Jurkat, Clone E6-1 (cell line): ENCODE measurements at places on chromosomes 5 and 9.

DNA sequence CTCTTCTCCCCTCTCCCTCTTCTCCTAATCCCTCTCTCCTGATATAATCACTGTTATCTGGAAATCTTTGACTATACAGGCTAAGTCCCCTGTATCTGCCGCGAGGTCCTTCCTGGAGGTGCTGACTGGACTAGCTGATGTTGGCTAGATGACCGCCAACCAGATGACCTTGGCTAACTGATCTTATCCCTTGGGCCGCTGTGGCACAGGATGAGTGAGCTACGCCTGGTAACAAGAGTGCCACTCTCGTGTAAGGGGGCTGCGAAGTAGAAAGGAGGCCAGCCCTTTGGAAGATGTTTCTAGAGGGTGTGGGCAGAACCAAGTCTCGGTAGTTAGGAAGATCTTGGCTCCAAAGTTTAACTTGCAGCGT is 345 bp upstream of the PRRC1 start:
- DNase-seq: no peak

GRCh38 chr5:168239325-168239724 is 52.1 kb upstream of the WWC1 start:
- no peak for DNase-seq

DNA sequence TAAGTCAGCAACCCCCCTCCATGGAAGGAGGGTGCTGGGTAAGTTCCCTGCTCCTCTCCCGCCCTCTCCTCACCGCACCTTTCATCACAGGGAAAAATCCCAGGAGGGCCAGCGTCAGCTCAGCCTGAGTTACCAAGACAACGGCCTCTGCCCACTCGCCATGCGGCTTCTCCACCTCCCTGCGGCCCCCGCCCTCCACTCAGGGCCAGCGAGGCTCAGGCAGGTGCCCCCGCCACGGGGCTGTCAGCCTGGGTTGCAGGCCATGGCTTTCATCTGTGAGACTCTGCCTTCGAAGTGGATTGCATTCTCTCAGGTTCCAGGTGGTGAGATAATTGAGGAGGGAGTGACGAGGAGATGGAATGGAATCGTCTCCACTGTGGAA is 27.2 kb upstream of the LAMC3 start:
- no peak for DNase-seq

DNA sequence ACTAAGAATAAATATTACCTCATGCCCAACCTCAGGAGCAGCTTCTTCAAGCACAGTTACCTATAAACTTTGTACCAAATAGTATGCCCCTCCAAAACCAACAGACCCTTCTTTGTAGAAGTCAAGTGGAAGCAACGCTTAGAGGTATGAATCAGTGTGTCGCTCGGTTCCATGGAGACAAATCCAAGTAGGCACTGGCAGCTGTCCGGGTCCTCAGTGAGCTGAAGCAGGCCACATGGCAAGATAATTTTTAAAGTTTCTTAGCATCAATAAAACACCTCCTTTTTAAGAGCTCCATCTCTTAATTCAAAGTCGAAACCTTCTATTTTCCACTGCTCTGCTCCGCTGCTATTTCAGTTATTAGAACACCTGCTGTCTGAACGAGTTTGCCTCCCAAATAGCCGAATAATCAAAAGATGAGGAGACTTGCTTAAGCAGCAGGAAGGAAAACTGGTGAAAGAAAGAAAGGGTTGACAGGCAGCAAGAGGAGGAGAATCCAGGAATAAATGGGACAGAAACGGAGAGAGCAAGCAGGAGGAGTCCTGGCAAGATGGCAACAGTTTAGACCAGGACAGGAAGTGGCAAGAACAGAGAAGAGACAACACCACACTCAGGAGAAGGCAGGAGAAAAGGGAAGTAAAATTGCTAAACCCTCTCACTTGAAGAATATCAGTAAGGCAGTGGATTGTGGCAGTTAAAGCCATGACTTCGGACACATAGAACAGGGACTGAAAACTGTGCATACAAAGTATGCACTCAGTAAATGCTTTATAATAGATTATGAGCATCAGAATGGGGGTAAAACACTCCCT is 65.0 kb downstream of the PPP2R2B start:
- DNase-seq: no peak

DNA sequence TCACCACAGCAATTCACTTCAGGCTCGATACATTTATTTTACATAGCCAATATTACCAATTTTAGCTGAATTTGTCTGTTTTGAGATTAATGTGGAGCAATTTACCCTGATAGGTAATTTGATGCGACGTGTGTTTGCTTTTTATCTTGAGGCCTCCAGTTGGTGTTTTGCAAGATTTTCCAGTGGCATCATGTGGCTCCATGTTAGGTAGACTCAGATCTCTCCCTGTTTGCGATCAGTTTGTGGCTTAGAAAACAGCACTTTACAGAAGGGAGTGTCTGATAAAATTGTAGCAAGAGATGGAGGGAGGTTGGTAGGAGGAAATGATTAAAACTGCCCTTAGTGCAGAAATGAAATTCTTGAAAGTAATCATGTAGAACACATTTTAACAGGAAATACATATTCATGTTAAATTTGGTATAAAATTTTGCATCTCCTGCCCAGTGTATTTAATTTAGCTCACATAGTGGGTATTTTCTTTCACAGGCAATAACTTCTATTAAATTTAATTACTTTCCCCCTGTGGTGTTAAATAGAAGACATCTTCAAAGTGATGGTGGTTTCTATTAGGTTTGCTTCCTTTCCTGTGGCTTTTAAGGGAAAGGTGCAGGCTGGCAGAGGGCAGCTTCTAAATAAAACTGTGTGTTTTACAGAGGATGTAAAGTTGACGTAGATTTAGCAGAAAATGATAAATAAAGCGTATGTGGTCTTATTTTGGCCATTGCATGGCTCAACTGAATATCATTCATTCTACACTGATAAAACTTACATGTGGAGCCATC is 135.8 kb downstream of the KDM4C start:
- DNase-seq: no peak

GRCh38 chr5:5886812-5887486 is 464.5 kb downstream of the ICE1 start:
- DNase-seq: peak; percentile 28

DNA sequence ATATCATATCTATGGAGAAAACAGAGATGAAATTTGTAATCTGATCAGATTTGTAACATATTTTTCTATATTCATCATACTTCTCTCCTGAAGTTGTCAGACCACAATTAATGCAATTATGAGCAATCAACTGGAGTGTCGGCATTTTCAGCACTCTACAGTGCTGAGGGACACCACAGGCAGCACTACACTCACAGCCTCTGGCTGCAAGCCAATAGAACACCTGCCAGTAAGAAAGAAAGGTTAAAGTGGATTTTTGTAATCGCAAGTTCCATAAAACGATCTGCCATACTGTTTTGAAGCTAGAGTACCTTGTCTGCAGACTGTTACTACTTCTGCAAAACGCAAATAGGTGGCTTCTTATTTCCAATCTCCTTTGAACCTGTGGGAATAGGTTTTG is 147.6 kb downstream of the ADAMTS6 start:
- peak; percentile 51 for DNase-seq

DNA sequence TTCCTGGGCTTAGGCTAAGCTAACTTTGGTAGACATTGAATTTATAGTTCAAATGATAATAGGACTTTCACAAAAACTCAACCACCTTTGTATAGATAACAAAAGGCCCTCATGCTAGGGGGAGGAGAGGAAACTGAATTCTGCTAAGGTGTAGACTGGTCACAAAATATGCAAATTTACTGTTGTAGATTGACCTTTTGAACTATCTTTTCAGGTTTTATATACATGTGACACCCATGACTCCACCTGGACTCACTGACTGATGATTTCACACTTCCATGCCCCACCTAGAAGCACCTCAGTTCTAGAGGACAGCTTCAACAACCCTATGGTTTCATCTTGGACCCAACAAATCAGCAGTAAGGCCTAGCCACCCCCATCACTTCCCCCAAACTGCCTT is 165.7 kb downstream of the CEMIP2 start:
- no peak for DNase-seq

- no peak for DNase-seq
Measured at GRCh38 chr5:158731014-158731413, 368.7 kb downstream of the EBF1 start.

DNA sequence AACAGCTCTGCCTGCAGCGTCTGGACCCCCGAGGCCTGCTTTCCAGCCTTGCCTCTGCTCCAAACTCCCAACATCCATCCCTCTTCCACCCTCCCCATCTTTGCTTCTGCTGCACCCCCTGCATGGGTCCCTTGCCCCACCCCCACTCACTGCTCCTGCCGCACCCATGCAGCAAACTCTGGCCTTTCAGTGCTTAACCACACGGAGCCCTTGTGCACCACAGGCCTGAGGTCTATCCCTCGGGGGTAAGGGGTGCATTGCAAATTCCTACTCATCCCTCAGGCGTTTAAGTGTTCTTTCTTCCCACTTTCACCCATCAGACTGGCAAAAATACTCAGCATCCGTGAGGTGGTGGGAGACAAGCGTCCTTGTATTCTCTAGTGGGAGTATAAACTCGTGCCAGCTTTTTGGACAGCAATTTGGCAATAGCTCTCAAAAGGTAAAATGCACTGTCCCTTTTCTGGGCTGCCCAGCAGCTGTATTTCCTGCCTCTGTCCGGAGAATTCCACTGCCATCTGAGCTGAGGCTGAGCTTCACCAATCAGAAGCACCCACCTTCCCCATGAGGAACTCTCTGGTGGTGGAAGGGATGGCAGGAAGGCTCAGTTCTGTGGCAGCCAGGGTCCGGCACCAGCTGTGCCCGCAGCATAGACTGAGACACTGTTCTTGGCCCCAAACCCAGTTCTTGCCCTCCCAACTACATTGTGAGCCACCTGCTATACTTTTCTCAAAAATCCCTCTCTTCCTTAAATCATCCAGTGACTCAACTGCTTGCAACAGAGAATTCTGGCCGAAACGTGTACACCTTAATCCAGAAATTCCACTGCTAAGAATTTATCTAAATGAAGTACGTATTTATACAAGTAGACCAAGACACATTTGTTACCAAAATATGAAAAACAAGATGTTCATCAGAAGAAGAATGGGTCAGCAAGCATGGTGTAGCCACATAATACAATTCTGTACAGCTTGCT is 15.0 kb downstream of the PSMB7 start:
- no peak for DNase-seq

DNA sequence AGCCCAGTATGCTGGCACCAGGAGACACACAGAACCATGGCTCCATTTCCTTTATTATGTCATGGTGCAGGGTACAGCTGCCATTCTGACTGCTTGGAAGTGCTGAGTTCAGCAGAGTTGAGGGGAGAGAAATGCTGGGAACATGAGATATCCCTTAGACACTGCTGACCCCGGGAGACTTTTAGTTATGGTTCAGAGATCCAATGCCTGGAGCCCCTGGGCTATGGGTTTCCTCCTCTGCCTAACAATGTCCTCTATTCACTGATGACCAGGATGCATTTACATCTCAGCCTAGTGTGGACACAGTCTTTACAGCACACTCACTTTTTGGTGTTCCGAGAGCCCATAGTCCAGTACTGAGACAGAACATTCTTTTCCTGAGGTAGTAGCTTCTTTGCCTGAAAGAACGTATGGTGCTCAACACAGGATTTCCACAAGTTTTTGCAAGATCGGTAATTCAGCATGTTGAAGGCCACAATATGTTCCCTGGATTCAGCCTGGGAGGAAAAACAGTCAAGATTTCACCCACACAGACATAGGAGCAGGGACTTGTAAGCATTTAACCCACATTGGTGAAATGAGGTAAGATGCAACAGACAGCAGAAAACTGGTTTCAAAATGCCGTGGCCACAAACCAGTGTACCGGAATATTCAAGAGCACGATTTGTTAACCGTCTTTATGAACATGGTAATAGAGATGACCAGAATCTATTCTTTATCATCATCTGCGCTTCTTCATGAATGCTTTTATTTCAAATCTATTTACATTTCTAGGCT is 71.3 kb downstream of the PTPN3 start:
- no peak for DNase-seq

DNA sequence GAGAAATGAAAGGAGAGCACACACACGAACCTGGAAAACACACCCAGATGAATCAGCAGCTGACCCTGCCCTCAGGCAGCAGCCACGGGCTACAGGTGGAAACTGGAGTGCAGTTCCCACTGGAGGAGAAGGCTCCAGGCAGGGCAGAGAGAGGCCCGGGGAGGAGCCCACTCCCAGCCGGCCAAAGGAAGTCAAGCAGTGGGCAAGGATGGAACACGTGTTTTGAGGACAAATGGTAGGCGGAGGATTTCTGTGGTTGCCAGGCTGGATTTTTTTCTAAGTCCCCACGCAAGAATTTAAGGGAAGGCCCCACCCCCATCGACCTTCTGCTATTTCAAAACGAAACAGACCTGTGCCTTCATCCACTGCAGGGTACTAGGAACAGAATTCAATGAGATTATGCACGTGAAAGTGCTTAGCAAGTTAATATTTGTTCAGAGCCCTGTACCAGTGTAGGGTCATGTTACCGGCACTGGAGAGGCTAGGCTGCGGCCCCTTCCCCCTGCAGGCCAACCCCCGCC is 6.8 kb downstream of the EPB41L4B start:
- DNase-seq: no peak

GRCh38 chr9:97770808-97771372 is 73.8 kb upstream of the XPA start:
- DNase-seq: no peak

DNA sequence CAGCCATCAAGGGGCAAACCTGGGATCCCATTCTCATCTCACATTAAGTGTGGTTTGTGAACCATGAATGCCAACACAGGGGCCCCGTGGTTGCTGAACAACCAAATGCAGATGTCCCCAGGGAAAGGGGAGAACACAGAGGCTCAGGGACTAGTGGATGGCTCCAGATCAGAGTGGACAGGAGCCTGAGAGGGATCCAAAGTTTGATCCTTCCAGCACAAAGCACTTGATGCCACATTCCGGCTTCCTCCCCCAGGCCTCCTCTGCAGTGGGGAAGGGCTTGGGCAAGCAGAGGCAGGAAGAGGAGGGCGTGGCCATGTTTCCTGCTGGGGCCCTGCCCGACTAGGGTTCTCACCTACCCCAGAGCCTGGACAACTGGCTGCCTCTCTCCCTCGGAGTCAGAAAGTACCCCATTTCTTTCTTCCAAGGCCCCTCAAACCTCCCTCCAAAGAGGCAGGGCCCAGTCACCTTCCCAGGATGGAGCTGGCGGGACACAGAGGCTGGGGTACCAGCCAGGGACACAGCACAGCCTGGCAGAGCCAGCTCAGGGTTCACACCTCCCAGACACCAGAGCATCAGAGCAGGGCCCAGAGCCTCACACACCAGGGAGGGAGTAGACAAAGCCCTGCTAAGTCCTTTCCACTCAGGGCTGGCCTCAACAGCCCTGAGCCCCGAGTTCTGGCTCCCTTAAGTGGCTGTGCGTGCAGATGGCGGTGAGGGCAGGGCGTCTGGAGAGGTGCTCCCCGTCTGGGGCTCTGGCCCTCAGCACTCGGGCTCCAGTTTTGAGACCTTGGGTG is 4.3 kb upstream of the RNF44 start:
- peak; percentile 78 for DNase-seq
